Tibial artery (tissue), 4 donors: ENCODE measurements at places on chromosomes 2 and 18.

GRCh38 chr2:124999906-125000305 is 974.8 kb downstream of the CNTNAP5 start:
- no peak overlapping the region for H3K27ac ChIP-seq
- no peak for DNase-seq
- no peak overlapping the region for H3K4me3 ChIP-seq
- no peaks in the 10 kb centered on the region for H3K36me3 ChIP-seq
- H3K27me3 ChIP-seq, result no peaks in the 10 kb centered on the region

- no peak for DNase-seq
- H3K27ac ChIP-seq, result peak overlapping the region; percentile 15
- H3K4me1 ChIP-seq, result peaks cover 21% of the 10 kb centered on the region
- H3K36me3 ChIP-seq, result no peaks in the 10 kb centered on the region
These were observed 42.4 kb downstream of the IL1RL2 start for GRCh38 chr2:102229141-102229769.

GRCh38 chr18:73962256-73962655 is 185.4 kb downstream of the FBXO15 start:
- no peak overlapping the region for H3K4me3 ChIP-seq
- no peak overlapping the region for H3K27ac ChIP-seq
- no peaks in the 10 kb centered on the region for H3K4me1 ChIP-seq
- H3K36me3 ChIP-seq, result no peaks in the 10 kb centered on the region

GRCh38 chr18:4024702-4025101 is 430.4 kb downstream of the DLGAP1 start:
- no peaks in the 10 kb centered on the region for H3K27me3 ChIP-seq
- no peak for DNase-seq
- H3K4me3 ChIP-seq, result no peak overlapping the region
- no peak overlapping the region for H3K27ac ChIP-seq
- H3K4me1 ChIP-seq, result no peaks in the 10 kb centered on the region
- no peaks in the 10 kb centered on the region for H3K36me3 ChIP-seq

DNA sequence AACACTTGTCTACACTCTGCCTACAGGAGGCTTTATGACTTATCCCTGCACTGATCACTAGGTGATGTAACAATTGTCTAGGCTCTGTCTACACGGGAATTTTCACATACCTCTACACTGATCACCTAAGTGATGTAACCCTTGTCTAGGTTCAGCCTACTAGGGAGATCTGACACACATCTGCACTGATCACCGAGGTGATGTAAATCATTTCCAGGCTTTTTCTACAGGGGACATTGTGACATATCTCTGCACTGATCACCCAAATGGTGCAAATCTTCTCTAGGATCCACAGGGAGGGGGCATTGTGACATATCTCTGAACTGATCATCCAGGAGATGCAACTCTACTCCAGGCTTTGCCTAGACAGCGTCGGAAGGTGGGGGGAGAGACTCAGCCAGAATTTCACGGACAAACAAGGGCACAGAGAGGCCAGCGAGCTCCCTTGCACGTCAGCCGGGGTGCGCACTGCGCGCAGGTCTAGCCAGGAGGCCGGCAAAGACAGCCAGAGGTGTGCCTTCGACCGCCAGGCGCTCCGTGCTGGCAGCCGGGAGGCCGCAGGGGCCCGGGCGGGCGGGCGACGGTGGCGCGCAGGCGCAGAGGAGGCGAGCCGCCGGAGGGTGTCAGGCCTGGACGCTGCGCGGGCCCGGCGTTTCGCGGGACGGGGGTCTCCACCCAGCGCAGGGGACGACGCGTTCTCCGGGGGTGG is 46.9 kb upstream of the USP14 start:
- peak overlapping the region; percentile 68 for H3K27ac ChIP-seq
- H3K4me3 ChIP-seq, result peak overlapping the region; percentile 41
- H3K36me3 ChIP-seq, result no peaks in the 10 kb centered on the region
- peaks cover 7% of the 10 kb centered on the region for H3K4me1 ChIP-seq

DNA sequence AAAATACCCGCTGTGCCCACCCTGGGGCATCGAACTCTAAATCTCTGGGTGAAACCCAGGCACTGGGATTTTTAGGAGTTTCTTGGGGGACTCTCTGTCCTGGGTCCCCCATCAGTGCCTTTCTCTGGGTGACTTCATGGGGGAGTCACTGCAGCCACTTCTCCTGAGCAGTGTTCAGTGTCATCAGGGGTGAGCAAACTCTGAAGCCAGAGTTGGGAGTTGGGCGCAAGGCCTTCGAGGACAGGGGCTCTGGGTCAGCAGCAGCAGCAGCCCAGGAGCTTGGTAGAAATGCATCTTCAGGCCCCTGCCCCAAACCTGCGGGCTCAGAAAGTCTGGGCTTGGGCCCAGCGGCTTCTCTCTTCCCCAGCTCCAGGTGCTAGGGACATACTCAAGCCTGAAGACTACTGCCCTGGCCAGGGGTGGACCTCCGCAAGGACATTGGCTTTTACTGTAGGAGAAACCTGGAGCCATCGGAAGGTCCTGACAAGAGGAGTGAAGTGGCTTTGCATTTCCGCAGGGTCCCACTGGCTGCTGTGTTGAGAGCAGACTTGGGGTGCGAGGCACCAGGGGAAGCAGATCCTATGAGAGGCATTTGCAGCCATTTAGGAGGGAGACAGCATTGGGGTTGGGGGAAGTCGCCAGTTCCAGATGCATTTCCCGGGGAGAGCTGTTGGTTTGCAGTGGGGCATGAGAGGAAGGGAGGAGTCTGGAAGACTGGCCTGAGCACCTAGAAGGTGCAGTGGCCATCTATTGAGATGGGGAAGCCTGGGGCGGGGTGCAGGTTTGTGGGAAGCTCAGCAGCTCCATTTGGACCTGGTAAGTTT is 51.5 kb upstream of the FAHD2A start:
- H3K27ac ChIP-seq, result no peak overlapping the region
- peaks cover 10% of the 10 kb centered on the region for H3K4me1 ChIP-seq
- H3K27me3 ChIP-seq, result no peaks in the 10 kb centered on the region
- DNase-seq, result peak; percentile 27
- no peak overlapping the region for H3K4me3 ChIP-seq
